ENCODE measurements at places on chromosomes 4 and X.

- peak; percentile 67 for DNase-seq
Observed at GRCh38 chrX:12956704-12957534, 18.0 kb upstream of the TMSB4X start.

DNA sequence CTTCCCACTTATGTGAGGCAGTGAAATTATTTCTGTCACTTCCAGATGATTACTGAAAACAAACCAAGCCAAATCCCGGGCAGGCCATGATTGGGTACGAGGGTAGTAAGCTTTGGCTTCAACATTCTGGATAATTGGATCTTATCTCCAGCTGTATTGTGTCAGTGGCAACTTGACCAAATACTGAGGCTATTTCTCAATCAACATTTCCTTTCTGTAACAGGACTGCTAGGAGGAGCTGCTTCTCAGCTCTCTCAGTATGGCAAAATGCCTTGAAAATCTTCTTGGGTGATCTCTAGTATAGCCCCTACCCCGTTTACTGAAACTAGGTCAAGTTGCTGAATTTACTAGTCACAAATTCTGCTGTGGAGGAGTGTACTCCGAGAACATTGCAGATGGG is 169.3 kb upstream of the FRMPD4 start:
- DNase-seq = no peak

DNA sequence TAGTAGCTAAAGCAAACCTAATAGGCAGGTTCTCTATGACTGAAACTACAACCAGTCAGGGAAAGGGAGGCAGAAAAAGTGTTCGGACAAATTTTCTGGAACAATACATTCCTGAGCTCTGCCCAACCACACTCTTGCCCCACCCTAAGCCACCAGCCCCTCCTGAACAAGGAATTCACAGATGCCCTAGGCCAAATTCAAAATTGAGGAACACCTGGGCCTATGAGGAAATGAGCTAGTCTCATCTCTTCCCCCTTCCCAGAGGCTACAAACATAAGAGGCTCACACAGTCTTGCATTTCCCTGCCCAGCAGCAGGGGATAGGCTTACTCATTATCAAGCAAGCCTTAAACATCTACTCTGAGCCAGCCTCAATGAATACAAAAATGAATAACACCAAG is 284.7 kb downstream of the ZNF674 start:
- no peak for DNase-seq

DNA sequence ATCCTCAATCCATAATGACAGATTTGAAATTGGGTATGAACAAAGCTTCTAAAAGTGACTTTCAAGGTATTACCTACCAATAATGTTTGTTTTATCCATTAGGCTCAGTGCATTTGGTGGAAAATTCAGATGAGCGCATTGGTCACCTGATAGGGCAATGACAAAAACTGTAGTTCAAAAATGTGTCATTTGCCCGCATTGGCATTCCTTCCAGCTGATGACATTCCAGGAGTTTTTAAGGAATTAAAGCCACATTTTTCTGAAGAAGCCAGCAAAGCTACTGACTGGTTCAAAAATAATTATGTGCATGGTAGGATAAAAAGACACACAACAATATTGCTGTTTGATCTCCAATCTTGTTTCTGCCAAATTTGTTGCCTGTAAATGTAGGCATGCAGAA is 473.4 kb upstream of the CPEB2 start:
- DNase-seq = no peak

DNA sequence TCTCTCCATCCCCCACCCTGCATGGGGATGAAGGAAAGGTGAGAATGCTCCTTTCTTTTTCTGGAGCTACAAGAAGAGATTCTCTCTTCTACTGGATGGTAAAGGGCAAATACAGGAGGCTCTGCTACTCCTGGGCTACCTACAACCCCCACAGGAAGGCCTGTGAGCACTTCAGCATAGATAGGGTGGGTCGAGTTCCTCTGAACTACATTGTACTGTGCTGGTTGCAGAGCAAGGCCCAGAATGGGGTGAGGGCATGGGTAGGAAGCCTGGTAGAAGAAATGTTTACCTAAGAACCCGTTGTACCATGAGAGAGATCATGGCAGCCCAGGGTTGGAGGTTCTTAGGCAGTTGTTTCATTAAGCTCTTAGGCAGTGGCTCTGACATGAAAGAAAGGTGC is 510.4 kb downstream of the MID1IP1 start:
- DNase-seq = no peak
